H54 (cell line): ENCODE measurements at places on chromosomes 5 and 9.

GRCh38 chr9:84971571-84971970 is 302.0 kb downstream of the NTRK2 start:
- DNase-seq, result no peak

DNA sequence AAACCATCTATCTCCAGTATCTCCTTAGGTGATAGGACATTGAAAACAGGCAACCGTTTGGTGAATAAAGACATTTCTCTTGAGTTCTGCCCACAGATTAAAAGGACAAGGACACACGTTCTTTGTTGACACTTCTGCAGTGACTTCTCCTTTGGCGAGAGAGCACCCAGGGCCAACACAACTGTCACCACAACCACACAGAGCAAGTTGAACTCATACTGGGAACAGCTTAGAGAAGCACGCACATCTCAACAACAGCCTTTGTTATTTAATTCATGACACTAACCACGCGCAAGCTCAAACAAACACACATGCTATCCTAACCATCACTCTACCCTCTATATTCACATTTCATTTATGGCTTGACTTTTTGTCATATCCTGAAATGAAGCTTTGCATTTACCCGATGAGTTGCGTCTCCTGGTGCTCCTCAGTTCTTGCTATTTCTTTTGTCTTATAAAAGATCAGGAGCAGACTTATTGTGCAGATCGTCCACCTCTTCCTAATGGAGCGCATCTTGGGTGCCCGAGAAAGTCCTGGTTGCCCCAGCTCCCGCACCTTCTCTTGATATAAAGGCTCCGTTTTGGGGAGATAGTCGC is 543 bp downstream of the ST8SIA4 start:
- DNase-seq, result no peak

DNA sequence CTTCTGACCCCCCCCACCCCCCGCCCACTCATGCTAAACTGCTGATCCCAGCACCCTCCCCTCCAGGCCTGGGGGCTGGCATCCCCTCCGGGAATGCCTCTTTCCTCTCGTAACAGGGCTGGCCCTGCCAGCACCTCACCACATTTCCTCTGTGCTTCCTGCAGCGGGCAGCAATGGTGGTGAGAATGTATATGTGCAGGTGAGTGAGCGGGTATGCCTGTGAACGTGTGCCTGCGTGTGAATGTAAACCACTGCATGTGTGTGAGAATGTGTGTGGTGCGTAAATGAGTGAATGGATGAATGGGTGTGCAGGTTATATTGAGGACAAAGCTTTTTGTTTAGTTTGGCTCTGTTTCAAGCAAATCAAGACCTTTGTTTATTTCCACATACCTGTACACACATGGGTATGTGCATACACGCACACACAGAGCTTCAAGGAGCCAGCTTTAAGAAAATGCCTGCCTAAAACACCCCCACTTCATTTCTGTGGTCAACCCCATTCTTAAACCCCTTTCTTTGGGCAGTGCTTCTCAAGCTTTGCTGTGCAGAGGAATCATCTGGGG is 95.7 kb upstream of the SHB start:
- no peak for DNase-seq

GRCh38 chr9:109568568-109569210 is 70.6 kb upstream of the PTPN3 start:
- DNase-seq, result no peak

GRCh38 chr5:150022681-150023080 is 22.1 kb downstream of the HMGXB3 start:
- DNase-seq, result no peak

DNA sequence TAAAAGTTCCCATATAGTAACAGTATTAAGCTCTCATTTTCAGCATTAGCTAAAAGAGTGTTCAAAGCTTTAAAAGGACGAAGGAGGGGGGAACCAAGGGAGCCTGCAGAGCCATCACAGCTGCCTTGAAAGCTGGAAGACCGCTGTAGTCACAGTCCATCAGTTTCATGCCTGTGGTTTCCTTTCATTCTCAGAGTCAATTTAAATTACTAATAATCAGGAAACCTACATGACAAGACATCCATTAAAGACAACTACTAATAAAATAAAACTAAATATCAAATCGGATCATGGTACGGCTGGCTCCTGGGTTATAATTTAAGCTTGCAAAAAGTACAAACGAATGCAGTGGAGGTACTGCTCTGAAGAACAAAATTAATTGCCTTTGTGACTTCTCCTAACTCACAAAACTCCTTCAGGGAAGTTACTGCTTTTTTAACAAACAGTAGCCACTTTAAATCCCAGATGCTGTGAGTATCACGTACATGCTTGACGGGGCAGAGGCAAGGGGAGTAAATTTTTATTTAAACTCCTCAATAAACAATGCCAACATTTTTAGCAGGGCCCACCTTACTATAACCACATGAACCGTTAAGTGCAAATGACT is 213.5 kb downstream of the DENND1A start:
- no peak for DNase-seq

DNA sequence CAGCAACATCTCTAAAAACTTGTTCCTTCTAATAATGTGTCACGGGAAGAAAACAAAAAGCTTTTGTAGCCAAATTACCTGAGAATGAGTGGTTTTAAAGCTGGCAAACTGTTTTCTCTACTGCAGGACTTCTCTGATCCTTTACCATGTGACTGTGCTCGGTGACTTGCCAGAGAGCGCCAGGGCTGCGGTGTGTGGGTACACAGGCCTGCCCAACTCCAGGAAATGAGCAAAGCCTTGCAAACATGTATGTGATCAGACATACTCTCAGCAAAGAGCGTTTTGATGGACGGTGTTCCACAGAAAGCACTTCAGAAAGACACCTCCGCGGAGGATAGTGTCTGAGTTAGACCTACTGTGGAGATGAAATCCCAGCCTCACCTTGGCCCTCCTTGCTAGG is 157.3 kb downstream of the SPOCK1 start:
- no peak for DNase-seq
